Skin of body (tissue), 3 donors: ENCODE measurements at places on chromosomes 12 and 14. TPM values are rescaled to one million over a fixed set of nuclear protein-coding genes. Genes with fewer than 3 reads are reported as not detected.

The IFI27L2 gene
- total RNA-seq: 29.8 TPM

The PSMA6 gene
- 108 TPM for total RNA-seq

The CYP27B1 gene
- total RNA-seq: 0.79 TPM

The ABCC9 gene
- 46.3 TPM for total RNA-seq

The SLC25A47 gene
- not detected for total RNA-seq

The MMP19 gene
- 18.2 TPM for total RNA-seq

The LRRC10 gene
- total RNA-seq: 0.10 TPM

The ACADS gene
- 12.3 TPM for total RNA-seq
